ENCODE measurements at places on chromosomes 11 and 22. TPM values are rescaled to one million over a fixed set of nuclear protein-coding genes. Genes with fewer than 3 reads are reported as not detected.

The ZBED4 gene
- 8.5 TPM for total RNA-seq

GRCh38 chr22:49633010-49633324 lies 194.7 kb downstream of the BRD1 start:
- no peak for DNase-seq

DNA sequence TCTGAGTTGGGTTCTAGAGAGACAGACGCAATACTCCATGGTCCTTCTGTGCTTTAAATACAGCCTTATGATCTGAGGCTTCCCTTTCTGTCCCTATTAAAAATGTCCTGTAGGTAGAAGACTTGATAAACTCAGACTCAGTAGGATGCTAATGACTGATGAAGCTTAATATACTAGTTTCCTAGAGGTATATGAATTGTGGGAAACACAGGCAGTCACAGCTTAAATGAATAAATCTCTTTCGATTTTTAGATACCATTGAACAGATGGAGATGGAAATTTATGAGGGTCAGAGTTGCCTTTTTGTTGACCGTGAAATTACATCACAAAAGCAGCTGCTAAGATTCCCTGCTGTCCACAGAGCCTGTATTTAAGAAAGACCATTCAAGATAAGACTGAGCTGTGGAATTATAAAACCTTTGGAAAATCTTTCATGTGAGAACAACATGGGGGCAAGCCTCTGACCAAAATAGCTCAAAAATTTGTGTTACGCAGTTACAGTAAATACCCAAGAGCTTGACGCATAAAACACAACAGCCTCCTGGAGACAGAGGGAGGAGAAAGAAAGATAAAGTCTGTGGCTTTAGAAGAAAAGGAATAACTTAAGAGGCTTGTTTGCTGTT lies 172.3 kb downstream of the AASDHPPT start:
- no peak for DNase-seq

The IL17REL gene
- not detected for total RNA-seq

DNA sequence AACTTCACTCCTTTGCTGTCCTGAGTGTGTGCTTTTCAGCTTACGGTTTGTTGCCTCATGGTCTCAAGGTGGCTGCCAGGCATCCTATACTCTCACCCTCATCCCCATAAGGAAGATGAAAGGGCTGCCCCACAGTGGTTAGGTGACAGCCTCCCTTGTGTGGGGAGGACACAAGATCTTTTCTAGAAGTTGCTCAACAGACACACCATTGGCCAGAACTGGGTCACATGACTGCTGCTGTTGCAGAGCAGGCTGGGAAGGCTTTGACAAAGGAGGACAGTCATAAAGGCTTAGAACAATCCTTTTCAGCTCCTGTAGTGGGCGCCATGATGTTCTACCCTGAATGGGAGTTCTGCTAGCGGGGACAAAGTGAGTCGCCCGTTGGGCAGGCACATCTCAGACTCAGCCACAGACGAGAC lies 69.7 kb upstream of the RASD2 start:
- no peak for DNase-seq

DNA sequence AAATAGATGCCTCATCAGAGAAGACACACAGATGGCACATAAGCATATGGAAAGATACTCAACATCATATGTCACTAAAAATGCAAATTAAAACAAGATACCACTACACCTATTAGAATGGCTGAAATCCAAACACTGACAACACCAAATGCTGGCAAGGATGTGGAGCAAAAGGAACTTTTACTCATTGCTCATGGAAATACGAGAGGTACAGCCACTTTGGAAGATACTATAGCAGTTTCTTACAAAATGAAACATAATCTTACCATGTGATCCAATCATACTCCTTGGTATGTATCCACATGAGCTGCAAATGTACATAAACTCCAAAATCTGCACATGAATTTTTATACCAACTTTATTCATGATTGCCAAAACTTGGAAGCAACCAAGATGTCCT lies 246.0 kb upstream of the ARHGAP42 start:
- DNase-seq = no peak
